ENCODE measurements at places on chromosomes 6 and 20.

DNA sequence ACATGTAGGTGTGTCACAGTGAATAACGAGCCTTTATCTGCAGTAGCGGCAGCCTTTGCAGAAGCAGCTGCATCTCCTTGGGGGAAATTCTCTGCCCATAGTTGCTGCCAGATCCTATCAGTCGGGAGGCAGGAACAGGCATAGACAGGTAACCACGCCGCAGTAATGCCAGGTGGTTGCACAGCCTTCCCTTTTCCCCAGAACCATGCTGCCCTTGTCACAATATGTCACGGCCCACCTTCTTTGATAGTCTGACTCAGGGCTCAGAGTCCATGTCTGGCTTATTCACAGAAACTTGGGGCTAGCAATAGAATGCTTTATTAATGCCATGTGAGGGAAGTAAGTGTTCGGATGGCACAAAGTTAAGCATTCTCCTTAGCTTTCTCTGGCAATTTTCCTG lies 76.6 kb downstream of the F13A1 start:
- DNase-seq = no peak

GRCh38 chr20:56393653-56394052 lies 1.2 kb downstream of the CSTF1 start:
- DNase-seq = no peak

- DNase-seq = no peak
Observed at GRCh38 chr6:143964674-143965081, 43.4 kb downstream of the PLAGL1 start.

DNA sequence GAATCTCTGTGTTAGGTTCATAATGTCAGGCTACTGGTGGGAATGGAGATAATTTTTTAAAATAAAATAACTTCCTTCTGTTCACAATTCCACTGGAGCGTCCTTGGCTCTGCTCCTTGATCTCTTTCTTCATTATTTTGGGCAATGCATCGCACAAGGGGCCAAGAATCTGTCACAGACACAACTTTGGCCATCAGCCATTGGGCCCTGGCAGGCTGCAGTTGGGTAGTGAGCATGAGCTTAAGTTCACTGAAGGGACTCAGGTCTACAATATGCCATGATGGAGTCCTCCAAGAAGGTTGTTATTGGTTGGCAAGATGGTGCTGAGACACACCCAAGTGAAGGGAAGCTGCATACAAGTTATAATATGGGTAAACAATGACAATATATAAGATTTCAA lies 40.0 kb downstream of the CYP39A1 start:
- no peak for DNase-seq

DNA sequence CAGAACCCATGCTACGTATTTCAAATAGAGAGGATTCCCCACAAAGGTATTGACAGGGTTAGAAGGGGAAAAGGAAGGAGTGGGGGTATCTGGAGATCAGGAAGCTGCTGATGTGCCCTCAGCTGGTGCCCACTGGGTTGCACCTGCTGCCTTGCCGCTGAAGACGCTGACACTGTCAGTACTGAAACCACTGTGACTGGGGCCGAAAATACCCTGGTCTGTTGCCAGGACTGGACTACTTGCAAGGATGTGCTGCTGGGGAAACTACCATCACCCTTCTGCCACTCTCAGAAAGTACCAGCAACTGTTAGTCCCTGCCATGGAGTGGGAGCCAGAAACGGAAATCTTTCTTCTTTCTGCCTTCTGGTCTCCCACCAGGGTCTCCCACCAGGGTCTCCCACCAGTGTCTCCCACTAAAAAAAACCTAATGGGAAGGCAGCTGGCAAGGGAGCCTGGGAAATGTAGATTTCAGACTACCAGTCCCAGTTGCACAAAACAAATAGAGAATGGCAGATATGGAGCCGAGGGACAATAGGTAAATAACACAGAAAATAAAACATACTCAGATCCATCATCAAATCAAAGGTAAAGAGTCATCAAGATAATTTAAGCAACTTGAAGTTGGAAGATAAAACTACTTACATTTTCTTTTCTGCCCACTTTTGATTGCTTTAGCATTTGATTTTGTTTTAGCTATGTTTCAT lies 204.8 kb downstream of the TPBG start:
- no peak for DNase-seq

DNA sequence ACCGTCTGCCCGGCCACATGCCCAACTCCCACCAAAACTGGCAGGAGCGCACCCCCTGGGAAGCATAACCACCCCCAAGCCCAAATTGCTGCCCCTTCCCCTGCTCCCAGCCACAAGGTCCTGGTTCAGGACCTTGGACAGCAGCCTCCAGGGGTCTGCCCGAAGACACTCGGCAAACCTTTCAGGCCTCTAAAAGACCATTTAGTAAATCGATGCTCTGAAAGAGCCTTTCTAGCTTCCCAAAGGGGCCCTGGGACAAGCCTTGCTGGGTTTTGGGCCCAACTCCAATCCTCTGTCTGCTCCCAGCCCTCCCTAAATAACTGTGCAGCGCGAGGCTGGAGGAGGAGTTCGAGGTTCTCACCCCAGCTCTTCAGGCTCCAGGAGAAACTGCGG lies 30.5 kb downstream of the GRM4 start:
- DNase-seq = peak; percentile 45

DNA sequence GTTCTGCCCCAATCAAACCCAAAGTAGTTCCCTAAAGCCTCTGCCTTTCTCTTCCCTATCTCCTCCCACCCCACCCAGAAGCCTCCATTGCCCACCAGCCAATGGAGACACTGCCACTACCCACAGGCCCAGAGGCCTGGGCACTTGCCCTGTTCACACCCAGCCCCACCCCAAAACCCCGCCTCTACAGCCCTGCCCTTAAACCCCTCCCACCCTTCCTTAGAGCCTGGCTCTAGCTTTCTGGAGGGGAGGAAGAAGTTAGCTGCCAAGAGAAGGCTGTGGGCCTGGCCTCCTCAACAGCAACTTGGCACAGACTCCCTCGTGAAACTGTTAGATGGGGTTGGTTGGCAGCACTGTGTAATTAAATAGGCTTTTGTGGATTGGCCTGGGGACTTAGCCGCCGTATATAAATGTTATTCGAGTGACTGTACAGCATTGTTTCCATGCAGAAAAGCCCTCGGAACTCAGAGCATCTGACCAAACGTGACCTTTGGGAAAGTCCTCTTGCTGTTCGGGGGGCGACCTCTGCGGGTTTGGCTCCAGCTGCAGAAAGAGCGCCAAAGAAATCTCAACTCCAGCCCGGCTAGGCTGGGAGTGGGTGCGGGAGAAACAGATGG lies 31.4 kb downstream of the COL11A2 start:
- peak; percentile 73 for DNase-seq

Data from NB4 (cell line).